ENCODE measurements at places on chromosomes 6 and 20.

DNA sequence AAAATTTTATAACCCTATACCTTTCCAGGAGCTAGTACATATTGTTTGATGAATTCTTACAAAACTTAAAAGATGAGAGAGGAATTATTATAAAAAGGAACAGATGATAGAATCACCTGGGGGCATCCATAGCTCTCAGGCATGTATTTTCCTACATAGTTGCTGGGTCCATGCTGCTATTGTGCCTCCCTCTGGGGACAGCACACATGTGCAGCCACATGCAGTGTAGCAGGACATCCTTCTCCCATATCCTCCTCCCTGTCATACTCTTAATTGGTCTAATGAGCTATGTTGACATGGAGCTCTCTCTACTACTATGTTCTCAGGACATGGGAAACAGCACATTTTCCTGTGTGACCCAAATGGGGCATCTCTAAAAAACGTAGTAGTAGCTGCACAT, 898.2 kb upstream of the MAP3K7 start:
- DNase-seq: no peak

- no peak for DNase-seq
Observed at GRCh38 chr20:41165001-41165882, 27.9 kb downstream of the PLCG1 start.

GRCh38 chr6:150152891-150153876, 10.3 kb downstream of the PPP1R14C start:
- DNase-seq: no peak

DNA sequence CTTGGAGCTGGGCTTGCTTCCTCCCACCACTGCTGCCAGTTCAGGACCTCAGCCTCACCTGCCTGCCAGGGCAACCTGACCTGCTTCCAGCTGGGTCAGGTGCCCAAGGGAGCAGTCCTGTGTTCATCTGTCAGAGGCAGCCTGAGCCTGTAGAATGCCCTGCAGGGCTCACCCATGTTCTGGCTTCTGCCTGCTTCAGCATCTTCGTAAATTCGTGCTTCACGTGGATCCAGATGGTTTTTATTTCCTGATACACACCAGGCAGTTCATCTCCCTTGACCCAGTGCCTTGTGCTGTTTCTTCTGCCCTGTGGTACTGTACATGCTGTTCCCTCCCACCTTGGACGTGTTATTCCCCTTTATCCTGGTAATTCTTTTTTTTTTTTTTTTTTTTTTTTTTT, 50.2 kb downstream of the ARID1B start:
- DNase-seq: peak; percentile 25

- DNase-seq: no peak
Observed at GRCh38 chr6:160507420-160507819, 156.7 kb downstream of the LPA start.

GRCh38 chr6:158972241-158973233, 27.5 kb downstream of the RSPH3 start:
- DNase-seq: peak; percentile 70

- DNase-seq: peak; percentile 61
Observed at GRCh38 chr6:161443848-161444247, 170.0 kb upstream of the AGPAT4 start.

DNA sequence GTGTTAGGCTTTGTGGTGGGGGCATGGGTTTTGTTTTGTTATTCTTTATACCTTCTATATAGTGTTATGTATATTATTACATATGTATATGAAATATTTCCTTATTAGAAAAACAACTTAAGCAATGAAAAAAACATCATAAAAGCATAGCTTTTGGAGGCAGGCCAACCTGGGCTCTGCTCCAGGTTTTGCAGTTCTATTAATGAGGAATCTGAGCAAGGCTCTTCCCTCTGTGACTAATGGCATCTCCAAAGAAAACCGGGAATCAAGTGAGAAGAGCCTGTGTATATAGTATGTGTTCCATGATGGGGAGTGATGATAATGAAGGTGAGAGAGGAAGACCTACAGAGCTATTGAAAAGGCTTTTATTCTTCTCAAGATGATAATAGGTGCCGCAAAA, 291.1 kb downstream of the CLIC5 start:
- DNase-seq: peak; percentile 80

GRCh38 chr6:129730477-129731165, 20.6 kb upstream of the ARHGAP18 start:
- DNase-seq: peak; percentile 53

DNA sequence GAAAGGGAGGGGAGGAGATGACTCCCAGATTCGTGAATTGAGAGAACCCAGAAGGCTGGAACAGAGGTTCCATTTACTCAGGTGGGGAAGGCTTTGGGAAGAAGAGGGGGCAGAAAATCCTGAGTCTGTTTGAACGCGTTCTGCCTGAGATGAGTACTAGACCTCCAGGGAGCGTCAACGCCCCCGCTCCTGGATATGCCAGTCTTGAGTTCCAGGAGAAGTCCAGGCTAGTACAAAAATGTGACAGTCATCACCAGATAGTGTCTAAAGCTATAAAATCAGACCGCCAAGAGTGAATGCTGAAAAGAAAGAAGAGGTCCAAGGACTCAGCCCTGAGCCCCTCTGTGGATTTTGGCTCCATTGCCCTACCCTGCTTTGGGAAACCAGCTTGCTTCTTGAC, 8.6 kb downstream of the AHCY start:
- no peak for DNase-seq

DNA sequence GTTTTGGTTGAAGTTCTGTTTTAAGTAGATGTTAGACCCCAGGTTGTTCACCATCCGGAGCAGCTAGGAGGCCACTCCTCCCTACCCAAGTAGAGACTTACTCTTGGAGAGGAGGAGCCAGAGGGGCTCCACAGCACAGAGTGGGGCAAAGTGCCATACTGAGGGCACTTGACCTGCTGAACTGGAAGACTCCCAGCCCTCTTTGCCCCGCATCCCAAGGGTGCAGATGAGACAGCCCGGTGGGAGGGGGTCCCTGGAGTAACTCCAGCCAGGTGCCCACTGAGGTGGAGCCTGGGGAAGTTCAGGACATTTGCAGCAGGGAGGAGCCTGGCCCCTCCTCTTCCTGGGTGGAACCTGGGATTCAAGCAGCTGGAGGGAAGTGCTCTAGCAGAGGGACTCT, 102.1 kb upstream of the GPR6 start:
- DNase-seq: no peak

DNA sequence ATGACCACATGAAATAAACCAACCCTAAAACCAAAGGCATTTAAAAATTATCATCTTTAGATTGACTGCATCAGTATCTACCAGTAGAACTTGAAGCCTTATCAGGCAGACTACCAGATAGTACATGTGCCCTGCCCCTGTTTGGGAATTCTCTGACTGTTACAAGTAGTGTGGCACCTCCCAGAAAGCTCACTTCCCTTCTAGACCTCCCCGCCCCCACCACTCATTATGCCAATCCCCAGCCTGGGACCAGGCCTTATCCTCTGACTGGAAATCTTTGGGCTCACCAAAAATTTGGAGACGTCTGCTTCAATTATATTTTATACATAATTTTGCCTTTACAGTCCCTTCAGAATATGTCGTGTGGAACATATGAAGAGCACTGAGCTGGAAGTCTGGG, 155.6 kb downstream of the TFAP2B start:
- no peak for DNase-seq
